T-helper 2 cell treated with Interferon-gamma antibody and Interleukin-4, amounts not matched to agents 5 μg/mL and 100 μg/mL, for 36 hours (primary cell): ENCODE measurements at places on chromosomes 7 and 10.

DNA sequence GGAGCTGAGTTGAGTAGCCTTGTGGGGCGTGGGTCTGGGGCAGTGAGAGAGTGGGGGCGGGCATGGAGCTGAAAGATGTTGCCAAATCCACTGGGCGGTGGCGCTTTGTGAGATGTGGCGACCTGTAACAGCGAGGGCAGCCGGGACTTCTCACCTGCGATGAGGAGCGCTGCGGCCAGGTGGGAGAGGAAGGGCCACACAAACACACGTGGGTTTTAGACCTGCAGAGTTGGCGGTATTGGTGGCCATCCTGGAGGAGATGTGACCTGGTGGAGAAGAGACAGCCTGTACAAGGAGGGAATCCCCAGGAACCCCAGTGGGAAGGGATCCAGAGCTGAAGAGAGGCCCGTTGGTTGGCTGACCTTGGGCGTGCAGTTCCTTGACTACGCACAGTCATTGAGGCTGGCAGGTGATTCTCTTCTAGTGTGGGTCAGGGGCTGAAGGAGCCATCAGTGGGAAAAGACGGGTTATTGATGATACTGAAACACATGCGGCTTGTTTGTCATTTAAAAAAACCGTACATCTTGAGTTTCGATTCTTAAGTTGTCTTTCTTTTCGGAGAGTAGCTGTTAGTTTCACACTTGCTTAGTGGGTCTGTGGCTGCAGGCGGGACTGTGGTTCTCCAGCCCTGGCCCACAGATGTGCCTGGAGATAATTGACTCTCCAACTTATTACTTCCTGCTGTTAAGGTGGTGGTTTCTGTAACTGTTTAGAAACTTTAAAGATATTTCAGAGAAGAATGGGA lies 2.4 kb downstream of the CHST12 start:
- peak; percentile 84 for DNase-seq

- DNase-seq: no peak
Observed at GRCh38 chr10:43252783-43253341, 14.0 kb downstream of the RASGEF1A start.

- DNase-seq: no peak
Observed at GRCh38 chr7:91348711-91349110, 84.5 kb downstream of the FZD1 start.

DNA sequence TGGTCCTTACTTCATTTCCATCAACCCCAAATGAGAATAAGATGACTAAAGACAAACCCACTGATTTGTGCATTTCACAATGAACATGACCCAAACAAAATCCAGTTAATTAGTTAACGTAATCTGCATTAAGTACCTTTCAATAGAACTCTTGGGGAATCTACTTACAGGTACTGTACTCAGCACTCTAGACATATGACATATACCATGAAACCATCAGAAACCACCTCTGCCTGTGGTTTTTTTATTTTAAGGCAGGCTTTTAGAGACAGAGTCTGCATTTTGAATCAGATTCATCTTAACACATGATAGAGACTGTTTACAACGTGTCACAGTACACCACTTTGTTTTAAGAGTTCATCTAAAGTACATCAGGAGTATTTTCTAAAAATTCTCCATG lies 168.4 kb downstream of the BTAF1 start:
- no peak for DNase-seq

GRCh38 chr7:108404509-108405420 lies 51.5 kb downstream of the NRCAM start:
- DNase-seq: no peak
